Globus pallidus (tissue), 1 donor: ENCODE measurements at places on chromosomes 3 and 15.

DNA sequence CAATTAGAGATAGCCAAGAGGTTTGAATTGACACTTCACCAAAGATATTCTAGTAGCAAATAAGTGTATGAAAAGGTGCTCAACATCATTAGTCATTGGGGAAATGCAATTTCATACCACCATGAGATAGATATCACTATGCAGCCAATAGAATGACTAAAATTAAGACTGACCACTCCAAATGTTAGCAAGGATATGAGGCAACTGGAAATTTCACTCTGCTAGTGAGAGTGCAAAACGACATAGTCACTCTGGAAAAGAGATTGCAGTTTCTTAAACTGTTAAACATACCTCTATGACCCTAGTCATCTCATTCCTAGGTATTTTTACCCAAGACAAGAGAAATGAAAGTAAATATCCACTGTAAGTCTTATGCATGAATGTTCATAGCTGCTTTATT, 27.6 kb upstream of the SLC6A11 start:
- no peak for DNase-seq

GRCh38 chr3:25618028-25618427, 46.7 kb downstream of the TOP2B start:
- DNase-seq: no peak

DNA sequence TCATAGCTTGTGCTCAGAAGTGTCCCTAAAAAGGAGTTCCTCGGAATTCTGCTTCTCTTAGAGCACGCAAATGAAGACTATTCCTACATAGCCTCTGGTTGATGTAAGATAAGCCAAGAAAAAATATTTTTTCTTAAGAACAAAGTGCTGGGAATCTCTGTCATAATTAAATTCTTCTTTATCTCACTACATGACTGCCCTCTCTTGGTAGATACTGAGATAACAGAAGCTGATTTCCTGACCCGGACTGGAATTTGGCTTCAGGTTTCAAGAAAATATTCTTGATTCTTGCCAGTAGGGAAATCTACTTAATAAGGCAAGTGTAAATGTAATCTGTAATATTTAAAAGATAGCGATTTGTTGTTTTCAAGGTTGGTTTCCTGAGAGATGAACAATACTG, 31.3 kb upstream of the SETMAR start:
- DNase-seq: peak; percentile 31

- no peak for DNase-seq
These were observed 32.0 kb upstream of the PPP4R2 start for GRCh38 chr3:72964633-72965032.

- DNase-seq: no peak
These were observed 71.5 kb upstream of the FILIP1L start for GRCh38 chr3:100185847-100186246.

DNA sequence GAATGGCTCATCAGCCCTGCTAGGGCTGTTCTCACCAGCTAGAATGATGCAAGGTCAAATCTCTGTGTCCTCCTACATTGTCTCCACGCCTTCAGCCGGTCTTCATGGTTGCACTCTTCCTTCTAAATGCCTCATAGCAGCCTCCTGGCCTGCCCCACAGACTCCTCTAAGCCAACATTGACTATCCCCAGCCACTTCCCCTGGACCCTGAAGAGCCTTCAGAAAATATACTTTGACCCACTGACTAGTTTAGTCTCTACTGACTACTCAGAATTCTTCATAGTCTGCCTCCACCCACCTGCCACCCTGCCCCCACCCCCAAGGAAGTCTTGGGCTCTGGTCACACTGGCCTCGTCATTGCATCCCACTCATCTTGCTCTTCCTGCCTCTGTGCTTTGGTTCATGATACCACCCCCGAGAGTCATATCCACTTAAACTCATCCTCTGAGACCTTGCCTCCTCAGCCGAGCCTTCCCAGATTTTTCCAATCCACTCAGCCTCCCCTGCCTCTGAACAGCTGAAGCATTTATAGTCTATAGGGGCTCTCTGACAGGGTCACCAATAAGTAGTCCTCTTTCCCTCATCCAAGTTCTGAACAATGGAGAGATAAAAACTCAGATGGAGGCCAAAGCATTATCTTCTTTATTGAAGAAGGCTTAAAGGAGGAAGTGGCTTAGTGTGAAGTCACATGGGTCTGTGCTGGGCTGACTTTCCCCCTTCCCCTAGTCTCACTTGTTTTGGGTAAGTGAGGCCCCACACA, 9.5 kb upstream of the DOCK3 start:
- no peak for DNase-seq

- no peak for DNase-seq
These were observed 209.5 kb downstream of the SATB1 start for GRCh38 chr3:18215639-18216038.

DNA sequence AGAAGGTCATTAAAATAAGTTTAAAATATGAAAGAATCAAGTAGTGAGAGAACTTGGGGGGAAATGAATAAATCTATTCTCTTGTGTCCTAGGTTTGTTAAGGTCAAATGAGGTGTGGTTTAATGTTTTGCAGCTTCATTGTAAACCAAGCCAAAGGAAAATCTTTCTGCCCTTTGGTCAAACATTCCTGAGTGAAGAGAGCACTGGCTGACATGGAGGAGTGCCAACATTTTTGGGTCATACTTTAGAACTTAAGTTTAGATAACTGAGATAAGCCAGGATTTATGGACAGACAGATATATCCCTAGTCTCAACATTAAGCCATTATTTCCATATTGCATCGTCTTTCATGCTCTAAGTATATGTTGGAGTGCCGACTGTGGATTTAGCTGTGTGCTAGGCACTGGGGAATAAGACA, 66.4 kb downstream of the PTPRG start:
- no peak for DNase-seq

- no peak for DNase-seq
These were observed 68.4 kb upstream of the FLNB start for GRCh38 chr3:57939775-57940174.

DNA sequence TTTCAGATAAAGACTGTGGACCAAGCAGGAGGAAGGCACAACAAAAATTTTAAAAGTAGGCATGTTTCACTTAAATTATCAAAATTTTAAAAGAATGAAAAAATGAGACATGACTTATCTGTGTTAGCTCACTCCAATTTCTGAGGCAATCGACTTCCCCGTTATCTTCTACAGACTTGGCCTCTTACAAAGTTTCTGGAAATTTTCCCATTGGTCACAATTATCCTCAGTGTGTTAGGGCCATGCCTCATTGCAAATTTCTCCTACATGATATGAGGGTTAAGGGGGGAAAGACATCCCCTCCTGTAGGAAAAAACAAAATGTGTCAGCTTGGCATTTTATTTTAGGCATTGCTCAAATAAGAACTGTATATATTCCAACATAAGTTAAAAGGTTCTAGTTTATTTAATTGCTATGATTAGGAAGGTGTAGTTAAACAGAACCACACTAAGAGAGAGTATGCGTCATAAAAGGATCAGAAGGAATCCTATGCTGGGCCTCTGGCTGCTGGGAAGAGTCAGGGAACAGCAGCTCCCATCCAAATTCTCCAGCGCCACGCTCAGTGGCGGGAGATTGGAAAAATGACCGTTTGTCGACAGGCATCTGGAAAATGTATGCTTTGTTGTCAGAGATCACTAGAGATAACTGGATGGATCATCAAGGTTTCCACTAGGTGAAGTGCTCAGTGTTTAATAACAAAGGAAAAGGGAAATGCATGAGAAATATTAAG, 463.6 kb upstream of the NR2F2 start:
- no peak for DNase-seq

GRCh38 chr3:168312984-168313383, 217.3 kb upstream of the GOLIM4 start:
- no peak for DNase-seq

DNA sequence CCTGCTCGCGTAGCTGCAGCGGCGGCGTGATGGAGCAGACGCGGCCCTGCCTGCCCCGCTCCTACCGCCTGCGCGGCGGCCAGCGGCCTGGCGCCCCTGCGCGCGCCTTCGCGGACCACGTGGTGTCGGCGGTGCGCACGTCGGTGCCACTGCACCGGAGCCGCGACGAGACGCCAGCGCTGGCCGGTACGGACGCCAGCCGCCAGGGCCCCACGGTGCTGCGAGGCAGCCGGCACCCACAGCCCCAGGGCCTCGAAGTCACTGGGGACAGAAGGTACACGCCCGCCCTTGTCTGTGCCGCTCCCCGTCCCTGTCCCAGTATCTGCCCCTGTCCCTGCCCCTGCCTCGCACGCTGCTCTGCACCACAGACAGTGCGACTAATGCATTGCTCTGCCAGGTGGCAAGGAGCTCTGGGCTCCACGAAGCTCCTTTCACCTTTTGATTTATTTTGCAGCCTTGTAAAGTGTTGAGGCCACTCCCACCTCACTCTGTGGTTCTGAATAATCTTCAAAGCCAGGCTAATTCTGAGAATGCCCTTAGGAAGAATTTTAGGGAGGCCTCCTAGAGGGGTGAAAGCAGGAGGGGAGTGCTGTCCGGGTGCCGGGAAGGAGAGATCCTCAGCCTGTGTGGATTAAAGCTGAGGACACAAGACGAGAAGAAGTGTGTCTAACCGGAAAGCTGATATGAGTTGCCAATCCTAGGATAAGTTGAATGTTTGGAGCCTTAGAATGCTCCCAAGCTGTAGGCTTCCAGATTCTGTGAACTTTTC, 100.0 kb downstream of the THSD4 start:
- no peak for DNase-seq

GRCh38 chr3:8254489-8254888, 247.1 kb upstream of the LMCD1 start:
- DNase-seq: no peak

DNA sequence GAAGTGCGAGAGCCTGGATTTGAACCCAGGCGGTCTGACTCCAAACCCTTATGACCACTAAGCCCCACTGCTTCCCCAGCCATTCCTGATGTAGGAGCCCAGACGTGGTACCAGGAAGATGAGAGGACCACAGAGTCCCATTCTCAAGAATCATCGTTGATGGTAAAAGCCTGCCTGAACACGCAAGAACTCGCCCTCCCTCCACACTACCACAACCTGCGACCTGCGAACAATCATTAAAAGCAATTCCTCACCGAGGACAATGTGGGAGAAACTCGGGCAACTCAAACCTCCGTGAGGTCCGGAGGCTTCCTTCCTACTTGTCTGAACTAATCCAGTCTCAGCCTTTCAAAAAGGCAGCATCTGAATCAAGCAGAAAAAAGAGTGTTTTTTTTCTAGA, 10.3 kb downstream of the MAGI1 start:
- DNase-seq: no peak

DNA sequence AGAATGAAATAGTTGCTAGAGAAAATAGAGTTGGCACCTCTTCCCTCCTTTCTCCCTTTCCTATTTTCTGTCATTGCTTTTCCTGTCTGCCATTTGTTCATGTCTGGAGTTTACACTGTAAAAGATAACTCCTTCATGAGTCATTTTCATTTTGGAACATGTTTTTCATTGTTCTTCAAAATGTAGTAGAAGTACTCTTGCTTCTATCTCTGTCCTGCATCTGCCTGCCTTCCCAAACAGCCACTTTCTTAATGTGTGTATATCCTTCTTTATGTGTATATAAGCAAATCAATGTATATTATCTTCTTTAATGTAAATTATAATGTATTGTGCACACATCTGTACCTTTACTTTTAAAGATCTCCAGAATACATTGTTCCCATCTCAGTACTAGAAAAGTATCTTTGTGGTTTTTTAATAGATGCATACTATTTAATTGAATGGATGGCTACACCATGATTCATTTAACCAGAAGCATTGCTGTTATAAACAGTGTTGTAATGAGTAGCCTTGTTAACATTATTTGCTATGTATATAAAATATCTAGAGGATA, 41.1 kb downstream of the TSC22D2 start:
- no peak for DNase-seq

DNA sequence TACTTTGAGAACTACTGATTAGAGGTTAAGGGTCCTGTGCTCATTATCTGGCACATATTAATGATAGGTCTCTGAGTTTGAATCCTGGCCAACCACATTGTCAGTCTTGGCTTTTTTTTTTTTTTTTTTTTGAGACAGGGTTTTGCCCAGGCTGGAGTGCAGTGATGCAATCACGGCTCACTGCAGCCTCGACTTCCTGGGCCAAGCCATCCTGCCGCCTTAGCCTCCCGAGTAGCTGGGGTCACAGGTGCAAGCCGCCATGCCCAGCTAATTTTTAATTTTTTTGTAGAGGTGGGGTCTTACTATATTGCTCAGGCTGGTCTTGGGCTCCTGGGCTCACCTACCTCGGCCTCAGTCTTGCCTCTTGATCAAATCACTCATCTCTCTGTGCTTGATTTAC, 547 bp upstream of the PCCB start:
- no peak for DNase-seq

GRCh38 chr15:76336254-76337058, at the start of gene ISL2:
Gene ISL2 (plus strand): TSS chr15:76336773. CDS start chr15:76336884, 111 bp downstream.
- peak; percentile 79 for DNase-seq

GRCh38 chr3:99730870-99731269, 86.8 kb upstream of the CMSS1 start:
- no peak for DNase-seq

GRCh38 chr3:195268576-195269309, 2.2 kb downstream of the XXYLT1 start:
- no peak for DNase-seq

DNA sequence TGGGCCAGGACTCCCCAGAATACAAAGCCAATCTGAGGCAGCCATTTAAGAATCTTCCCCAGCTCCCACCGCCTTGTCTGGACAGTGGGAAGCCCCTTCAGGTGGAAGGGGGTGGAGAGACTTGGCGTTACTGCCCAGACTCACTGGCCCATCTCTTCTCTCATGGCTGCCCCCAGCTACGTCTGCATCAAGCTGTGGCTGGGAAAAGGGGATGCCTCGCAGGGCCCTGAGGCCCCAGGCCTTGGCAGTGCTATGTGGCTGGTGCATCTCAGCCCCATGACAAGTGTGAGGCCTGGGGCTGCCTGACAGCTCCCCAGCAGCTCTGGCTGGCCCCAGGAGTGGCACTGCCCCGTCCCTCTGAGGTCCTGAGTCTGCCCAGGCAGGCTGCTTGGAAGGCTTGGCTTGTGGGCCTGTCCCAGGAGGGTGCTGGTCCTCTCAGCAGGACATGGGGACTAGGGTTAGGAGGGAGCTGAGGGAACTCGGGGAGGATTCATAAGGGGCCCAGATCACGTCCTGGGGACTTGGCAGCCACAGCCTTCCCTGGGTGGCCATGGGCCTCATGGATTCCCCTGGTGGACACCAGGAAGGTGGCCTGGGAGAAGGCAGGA, 20.2 kb upstream of the SLC41A3 start:
- no peak for DNase-seq

- DNase-seq: no peak
These were observed 23.6 kb downstream of the PTPN23 start for GRCh38 chr3:47404431-47404876.

DNA sequence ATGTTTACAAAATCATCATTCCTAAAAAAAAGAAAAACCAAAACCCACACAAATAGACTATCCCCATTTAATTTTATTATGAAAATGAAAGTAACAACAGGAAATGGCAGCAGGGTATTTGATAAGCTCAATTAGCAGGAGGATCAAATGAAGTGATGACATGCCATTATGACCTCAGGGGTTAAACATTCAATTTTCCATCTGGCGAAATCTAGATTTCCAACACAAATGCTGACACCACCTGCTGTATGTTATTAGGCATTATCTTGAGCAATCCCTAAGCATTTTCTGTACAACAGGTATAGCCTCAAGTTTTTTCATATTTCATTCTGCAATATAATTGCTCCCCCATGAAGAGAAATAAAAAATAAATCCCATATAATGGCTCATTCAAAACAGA, 57.1 kb downstream of the SHQ1 start:
- DNase-seq: no peak

- DNase-seq: no peak
These were observed 228.9 kb downstream of the FEZF2 start for GRCh38 chr3:62144482-62144881.

GRCh38 chr15:101537483-101538080, 48.1 kb upstream of the PCSK6 start:
- no peak for DNase-seq

- no peak for DNase-seq
These were observed 244.5 kb downstream of the ZIC4 start for GRCh38 chr3:147161833-147162232.
